Cardiac septum (tissue), 1 donor: ENCODE measurements at places on chromosomes 6 and 20.

GRCh38 chr20:6562111-6562510, 205.4 kb upstream of the BMP2 start:
- no peak for DNase-seq

GRCh38 chr20:45044601-45045000, 56.3 kb downstream of the KCNS1 start:
- DNase-seq, result no peak

GRCh38 chr6:44650947-44651346, 263.4 kb downstream of the CDC5L start:
- no peak for DNase-seq

GRCh38 chr6:30136570-30137286, 788 bp downstream of the TRIM40 start:
- no peak for DNase-seq

DNA sequence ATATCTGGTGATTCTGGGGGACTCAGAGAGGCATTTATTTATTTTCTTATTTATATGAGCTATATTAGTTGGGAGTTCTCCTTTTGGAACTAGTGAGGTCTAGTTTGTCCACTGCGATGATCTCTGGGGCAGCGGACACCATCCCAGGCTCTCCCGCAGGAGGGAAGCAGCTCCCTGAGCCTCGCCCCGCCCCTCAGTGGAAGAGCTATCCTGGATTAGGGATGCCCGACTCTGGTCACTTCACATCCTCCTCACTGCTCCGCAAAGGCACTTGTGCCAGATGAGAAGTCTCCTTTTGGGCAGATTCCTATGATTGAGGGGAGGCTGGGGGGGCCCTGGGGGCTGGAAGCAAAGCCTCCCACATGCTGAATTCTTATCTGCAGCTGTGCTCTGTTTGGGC, 3.6 kb upstream of the MAS1 start:
- DNase-seq, result no peak

- peak; percentile 87 for DNase-seq
Measured at GRCh38 chr20:36149469-36149868, 5.1 kb upstream of the EPB41L1 start.

DNA sequence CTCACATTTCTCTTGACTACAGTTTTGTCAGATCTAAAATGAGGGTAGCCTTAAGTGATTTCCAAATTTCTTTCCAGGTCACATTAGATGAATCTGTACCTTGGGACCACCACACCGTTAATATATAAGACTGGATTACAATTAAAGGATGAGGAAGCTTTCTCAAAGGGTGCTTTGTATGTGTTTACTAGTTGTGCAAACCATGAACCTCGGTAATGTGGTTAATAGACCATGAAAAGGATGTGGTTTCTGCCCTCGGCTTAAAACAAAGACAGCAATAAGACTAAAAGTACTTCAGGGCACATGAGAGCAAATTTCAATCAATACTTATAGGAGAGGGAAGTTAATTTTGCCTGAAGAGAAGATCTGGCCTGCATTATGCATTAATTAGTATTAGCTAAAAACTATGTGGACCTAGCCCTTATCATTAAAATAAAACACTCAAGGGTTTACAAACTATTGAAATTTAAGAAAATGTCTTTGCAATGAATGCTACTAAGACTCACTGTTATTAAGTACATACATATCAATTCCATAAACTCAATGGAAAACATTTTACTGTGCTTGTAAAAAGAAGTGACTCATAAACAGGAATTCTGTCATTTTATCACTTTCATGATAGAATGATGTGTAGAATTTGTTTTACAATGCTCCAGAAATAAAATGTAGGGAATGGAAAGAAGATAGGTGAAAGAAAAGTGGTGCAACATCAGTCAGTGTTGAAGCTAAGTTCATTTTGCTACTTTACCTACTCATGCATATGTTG, 936 bp upstream of the TMX4 start:
- no peak for DNase-seq

DNA sequence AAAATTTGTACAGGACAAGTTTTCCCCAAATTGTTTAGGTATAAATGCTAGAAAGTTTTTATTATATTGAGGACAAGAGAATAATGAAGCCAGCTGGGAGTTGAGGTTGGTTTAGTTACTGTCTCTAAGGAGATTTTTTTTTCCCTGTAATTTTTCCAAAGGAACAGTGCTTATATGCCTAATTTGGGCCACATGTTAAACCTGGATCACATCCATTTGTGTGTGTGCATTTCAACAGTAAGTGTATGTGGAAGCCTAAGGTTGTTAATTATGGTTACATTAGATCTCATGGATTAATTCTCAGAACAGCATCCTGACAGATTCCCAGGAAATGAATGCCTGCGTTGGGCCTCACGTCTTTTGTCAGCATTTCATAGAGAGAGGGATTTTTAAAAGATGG, 4.5 kb downstream of the IGF2R start:
- no peak for DNase-seq

GRCh38 chr6:132410830-132411229, 9.6 kb upstream of the MOXD1 start:
- no peak for DNase-seq

GRCh38 chr6:98929498-98930060, 18.2 kb downstream of the FBXL4 start:
- DNase-seq, result no peak

DNA sequence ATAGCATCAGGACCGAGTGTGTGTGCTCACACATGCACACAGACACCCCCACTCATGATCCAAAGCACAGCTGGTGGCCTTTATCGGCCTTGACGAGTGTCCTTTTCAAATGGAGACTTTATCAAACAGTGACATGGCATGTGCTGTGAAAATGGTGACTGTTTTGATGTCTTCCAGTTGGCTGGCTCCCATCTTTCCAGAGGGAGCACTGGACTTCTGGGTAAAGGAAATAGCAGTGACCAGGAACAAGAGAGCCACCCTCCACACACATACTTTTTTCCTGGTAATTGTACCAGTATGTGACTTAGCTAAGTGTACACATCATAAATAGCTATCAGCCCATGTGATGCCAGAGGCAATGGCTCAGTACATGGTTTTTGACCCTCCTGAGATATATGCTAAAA, 52.7 kb downstream of the ZDHHC14 start:
- DNase-seq, result peak; percentile 75

DNA sequence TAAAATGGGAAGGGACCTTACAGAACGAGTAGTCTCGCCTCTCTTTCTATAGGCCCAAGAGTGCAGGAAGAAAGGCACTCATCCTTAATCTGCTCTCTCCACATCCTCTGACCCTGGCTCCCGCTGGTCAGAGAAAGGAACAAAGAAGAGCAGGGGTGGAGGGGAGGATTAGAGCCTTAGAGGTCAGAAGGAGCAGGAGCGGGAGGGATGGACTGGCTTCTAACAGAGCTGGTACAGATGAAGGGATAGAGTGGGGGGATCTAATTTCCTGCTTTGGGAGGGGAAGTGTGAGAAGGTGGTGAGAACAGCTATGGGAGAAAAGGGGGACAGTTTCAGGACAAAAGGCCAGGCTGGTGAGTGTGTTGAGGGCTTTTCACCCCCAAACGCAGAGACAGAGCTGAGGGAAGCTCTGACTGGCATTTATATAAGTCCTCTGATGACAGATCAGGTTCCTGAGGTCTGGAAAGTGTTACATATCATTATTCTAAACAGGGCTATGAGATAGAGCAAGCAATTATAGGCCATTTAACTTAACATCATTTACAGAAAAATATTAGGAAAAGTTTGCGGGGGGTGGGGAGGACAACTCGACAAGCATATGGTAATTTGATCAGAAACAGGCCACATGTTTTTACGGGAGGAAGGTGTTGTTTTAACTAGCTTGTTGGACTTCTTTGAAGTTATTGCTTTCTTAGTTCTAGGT, 111.1 kb downstream of the FOXC1 start:
- DNase-seq, result no peak

DNA sequence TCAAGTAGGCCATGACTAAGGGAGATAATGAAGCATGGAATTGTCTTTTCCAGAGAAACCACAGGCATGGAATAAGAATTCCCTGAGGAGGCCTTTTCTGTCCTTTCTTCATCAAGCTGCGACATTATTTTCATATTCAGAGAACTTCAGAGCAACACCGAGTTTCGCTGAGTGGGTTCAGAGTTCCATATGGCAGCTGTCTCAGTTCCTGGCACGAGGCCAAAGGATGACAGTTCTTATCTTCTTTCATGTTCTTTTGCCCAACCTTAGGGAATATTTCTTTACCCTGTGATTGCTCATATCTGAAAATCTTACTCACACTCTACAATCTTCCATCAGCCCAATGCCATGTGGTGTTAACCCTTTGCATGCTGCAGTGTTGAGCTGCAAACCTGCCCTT, 135.3 kb upstream of the BMP2 start:
- no peak for DNase-seq

GRCh38 chr20:53567379-53567917, 26.2 kb downstream of the ZNF217 start:
- no peak for DNase-seq

GRCh38 chr20:17610566-17611289, 40.9 kb downstream of the DSTN start:
- DNase-seq, result no peak

GRCh38 chr20:16392346-16392745, 180.9 kb downstream of the KIF16B start:
- no peak for DNase-seq

DNA sequence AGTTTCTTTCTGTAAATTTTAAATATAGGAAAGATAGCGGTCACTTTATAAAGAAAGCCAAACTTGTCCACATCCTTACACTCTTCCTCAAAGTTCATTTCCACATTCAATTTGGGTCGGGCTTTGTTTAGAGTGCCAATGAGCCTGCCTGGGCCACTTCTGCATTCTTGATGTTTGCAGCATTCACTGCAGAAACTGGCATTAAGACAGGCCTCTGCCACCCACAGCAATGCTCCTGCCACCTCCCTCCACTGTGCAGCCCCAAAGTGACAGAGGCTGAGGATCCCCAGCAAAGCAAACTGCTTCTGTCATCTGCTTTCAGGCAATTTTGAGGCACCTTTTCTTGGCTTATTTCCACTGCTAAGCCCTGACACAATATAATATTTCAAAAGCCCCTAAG, 61.2 kb downstream of the TNFAIP3 start:
- DNase-seq, result no peak

DNA sequence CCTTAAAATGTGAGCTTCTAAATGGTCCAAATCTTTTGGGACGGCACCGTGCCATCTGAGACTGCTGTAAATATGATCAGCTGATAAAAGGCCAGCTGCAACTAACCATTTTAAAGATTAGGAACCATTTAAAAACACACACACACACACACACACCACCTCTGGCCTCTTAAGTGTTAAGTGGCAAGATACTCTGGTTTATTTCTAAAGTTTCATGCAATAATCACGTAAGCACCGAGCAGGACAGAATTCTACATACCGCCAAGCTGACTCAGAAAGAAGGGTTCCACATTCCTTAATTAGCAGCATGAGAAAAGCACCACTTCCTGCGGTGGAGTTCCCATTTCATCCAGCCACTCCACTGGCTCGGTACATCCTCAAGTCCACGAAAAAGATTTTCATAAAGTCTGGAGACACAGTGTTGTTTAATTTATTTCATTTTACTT, 17.8 kb upstream of the ZNF217 start:
- DNase-seq, result no peak

DNA sequence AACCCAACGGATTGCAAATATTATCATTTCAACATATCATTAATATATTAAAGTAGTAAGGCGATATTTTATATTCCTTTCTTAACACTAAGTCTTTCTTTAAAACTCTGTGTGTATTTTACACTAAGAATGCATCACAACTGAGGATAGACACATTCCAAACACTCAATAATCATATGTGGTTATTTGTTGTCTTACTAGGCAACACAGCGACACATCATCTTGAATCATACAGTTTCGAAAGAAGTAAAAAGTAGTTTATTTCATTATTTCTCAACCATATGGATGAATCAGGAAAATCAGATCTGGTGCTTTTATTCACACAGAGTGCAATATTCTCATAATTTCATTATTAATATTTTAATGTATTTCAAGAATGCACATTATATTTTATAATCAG, 662.4 kb downstream of the EPHA7 start:
- no peak for DNase-seq

DNA sequence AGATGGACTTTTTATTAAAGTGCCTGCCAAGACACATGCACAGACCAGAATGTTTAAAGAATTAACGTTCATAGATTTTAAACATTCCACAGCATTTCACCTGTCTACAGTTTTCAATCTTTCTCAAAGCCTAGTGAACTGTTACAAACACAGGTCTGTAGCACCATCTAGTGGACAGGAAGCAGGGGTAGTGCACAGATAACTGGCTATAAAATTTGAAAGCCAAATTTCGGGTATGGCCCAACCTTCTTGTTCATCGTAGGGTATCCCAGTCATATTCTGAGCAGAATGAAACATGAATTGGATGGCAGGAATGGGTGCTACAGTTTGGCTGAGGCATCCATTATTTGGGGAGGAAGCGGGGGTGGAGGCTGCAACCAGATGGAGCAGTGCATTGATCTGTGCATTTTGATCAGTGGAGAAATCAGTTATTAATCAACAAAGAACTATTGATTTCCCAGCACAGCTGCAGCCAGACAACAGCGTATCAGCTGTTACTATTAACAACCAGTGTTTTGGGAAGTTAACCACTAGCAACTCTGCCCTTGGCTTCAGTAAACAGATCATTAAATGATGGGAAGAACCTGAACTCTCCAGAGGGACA, 56.1 kb upstream of the B3GAT2 start:
- no peak for DNase-seq

GRCh38 chr6:45949256-45949655, 66.4 kb downstream of the CLIC5 start:
- no peak for DNase-seq
